ENCODE measurements at places on chromosomes 5 and 9.

- DNase-seq: no peak
Measured at GRCh38 chr5:107165296-107165695, 505.4 kb downstream of the EFNA5 start.

DNA sequence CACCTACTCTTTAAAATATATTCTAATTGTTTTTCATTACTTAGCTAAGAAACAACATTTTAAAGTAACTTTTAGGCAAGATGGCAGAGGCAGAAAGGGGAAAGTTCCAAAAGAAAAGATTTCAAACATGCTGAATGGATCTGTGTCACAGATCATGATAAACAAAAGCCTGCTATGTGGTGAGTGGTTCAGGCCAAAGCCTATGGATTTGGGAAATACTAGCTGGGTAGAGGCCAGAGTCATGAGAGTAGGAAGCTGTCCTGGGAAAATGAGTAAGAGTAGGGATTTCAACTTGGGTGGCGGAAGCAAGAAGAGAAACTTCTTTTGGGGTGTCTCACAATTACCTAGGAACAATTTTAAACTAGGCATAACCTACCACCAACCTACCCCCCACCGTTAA lies 68.7 kb upstream of the GRHPR start:
- DNase-seq: no peak

DNA sequence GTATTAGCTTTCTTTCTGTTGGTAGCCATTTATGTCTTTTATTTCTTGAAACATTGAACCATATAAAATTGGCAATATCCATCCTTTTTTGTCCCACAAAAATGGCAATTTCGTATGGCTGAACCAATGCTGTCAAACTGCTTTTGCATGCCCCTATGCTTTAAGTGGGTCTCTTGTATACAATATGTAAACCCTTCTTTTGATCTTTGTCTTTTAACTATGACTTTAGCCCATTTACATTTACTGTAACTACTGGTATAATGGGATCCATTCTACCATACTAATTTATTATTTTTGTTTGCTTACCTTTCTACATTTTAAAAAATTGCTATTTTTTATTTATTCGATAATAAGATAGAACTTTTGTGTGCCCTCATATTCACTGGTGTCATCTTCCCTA lies 93.4 kb downstream of the TENT4A start:
- DNase-seq: no peak

- no peak for DNase-seq
Measured at GRCh38 chr5:14199902-14200301, 56.8 kb downstream of the TRIO start.

- no peak for DNase-seq
Measured at GRCh38 chr9:136026266-136026942, 65.2 kb upstream of the UBAC1 start.

GRCh38 chr5:178349075-178349511 lies 116.5 kb upstream of the PHYKPL start:
- DNase-seq: no peak

GRCh38 chr9:128923493-128923883 lies 2.7 kb downstream of the PHYHD1 start:
- DNase-seq: no peak

GRCh38 chr9:69472101-69472620 lies 147.1 kb downstream of the ENTREP1 start:
- no peak for DNase-seq

GRCh38 chr9:71683598-71684235 lies 84.6 kb downstream of the CEMIP2 start:
- DNase-seq: no peak

DNA sequence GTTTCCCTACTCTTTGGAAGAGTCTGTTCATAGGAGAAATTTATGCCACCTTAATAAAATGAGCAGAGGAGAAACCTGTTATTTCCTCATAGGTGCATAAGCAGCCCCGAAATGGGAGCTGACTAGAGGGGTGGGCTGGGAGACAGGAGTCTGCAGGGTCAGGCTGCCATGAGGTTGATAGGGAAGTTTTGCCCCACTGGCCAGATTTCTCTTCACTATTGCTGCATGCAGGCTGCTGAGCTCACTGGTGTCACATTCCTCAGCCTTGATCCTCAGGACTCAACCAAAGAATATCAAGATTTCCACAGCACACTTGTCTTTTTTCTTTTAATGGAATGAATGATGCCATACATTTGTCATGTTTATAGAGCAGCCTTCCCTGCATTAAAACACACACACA lies 60.7 kb downstream of the BHMT start:
- DNase-seq: no peak

GRCh38 chr5:61162832-61163567 lies 732 bp upstream of the SMIM15 start:
- DNase-seq: no peak

DNA sequence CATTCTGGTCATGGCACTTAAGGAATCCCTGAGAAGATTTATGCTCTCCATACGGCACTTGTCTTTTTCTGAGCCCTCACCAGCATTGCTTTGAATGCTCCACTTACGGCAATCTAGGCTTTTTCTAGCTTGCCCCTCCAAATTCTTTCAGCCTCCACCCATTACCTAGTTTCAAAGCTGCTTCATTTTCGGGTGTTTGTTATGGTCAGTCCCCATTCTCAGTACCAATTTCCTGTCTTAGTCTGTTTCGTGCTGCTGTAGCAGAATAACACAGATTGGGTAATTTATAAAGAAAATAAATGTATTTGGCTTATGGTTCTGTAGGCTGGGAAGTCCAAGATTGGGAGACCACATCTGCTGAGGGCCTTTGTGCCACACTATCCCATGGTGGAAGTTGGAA lies 42.0 kb downstream of the ARHGEF28 start:
- DNase-seq: no peak

- DNase-seq: no peak
Measured at GRCh38 chr5:133942614-133943474, 25.6 kb downstream of the C5orf15 start.

DNA sequence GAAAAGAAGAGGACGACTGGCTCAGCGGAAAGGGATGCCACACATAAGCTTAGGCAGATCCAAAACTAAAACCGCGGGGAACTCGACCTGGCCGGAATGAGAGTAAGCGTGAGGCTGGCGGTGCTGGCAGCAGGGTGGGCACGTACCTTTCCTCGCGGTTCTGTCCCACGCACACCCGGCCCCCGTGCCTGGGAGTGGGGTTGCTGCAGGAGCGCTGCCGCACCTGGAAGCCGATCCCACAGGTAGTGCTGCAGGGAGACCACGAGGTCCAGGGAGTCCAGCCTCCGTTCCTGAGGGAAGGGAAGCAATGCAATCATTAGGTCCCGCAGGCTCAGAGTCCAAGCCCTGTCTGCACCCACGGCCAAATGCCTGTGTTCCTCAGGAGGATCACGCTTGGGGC lies 427.0 kb downstream of the SEMA5A start:
- DNase-seq: no peak

DNA sequence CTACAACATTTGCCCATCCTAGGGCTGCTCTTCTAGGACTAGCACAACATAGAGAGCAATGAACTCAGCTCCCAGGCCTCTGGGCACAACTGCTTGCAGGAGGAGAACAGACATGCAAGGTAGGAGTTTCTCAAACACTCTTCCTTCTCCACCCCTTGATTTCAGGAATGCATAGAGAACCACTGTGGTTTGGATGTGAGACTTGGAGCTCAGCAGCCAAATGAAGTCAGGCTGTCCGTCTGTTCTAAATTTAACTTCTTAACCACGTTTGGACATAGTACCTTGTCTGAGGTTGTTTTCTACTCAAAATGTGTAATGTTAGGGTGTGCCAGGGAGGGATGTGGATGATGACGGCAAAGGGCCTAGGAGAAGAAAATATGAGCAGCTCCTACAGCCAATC lies 515.1 kb upstream of the TNC start:
- no peak for DNase-seq

DNA sequence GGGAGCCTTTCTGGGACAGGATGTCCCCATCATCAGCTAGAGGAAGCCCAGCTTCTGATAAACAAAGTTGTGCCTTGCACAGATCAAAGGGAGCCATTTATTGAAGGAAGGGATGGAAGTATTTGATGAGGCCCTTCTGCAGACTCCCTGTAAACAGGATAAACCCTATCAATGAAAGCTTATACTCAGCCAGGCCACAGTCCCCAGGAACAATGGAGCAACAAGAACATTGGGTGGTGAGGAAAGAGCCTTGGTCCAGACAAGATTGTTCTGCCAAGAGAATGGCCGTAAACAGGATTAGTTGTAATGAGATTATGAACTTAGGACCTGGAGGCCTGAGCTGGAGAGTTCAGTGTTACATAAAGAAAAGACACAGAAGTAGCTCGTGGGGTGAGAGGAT lies 40.5 kb upstream of the LIFR start:
- DNase-seq: no peak

GRCh38 chr5:73719632-73720031 lies 93.6 kb downstream of the ARHGEF28 start:
- DNase-seq: no peak

DNA sequence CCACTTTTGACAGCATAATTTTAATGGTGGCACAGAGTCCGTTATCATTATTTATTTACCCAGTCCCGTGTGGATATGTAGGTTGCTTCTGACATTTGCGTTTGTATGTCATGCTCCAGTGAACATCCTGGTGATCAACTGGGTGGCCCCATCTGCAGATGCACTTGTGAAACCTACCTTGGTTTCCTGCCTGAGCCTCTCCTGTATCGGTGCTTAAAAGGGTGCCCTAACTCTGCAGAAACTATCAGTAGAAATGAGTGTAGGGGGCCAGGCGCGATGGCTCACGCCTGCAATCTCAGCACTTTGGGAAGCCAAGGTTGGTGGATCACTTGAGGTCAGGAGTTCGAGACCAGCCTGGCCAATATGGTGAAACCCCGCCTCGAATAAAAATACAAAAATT lies 92.1 kb upstream of the IER5L start:
- DNase-seq: peak; percentile 53

- no peak for DNase-seq
Measured at GRCh38 chr9:84839541-84839940, 170.0 kb downstream of the NTRK2 start.

GRCh38 chr9:89678396-89679015 lies 73.7 kb downstream of the GADD45G start:
- no peak for DNase-seq

GRCh38 chr9:14061936-14062585 lies 251.9 kb downstream of the NFIB start:
- no peak for DNase-seq
